ENCODE measurements at places on chromosomes 13 and 19.

- no peak for DNase-seq
Measured at GRCh38 chr19:9901642-9902041, 34.7 kb downstream of the OLFM2 start.

DNA sequence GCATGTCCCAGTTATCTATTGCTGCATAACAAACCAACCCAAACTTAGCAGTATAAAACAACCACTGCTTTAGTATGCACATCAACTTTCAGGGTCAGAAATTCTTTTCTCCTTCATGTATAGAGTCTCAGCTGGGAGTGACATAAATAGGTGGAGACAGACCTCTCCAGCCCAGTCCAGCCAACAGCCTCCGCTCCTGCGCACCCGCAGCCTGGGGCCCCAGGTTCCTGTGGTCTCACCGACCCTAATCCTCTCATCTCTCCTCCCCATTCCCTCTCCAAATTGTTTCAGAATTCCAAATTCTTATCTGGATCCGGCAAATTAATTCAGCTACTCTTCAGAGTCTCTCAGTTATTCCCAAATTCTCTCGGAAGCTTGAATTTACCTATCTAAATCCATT lies 522 bp upstream of the ATP12A start:
- no peak for DNase-seq

GRCh38 chr19:31118287-31118955 lies 230.8 kb downstream of the TSHZ3 start:
- DNase-seq = no peak

DNA sequence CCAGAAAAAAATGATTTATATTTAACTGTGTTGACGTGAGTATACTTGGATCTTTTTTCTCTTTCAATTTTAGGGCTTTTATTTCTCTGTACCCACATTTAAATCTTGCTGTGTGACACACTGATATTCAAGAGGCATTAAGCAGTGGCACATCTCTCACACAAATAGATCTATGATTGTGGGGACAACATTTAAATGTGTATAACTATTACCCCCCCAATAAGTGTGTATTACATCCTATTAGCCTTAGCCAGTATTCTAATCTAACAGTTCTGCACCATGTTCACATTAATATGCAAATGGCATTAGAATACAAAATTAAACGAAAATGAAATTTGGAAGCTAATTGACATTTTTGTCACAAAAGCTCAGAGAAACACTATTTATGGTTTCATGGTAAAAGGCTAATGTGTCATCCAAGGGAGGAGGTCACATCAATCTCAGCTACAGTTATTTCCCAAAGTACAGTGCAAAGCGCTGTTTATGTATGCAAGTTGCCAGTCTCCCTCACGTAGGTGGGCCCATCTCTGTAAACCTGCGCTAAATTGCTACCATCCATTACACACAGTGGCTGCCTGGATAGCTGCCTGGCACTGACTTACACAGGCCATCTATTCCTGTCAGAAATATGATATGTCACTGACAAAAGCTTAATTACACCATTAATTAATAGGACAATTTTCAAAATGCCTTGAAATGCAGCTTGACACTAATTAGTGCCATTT lies 984.7 kb upstream of the PCDH9 start:
- no peak for DNase-seq

- no peak for DNase-seq
Measured at GRCh38 chr13:31043957-31044356, 111.5 kb downstream of the TEX26 start.

- DNase-seq = no peak
Measured at GRCh38 chr19:6086068-6086788, 24.1 kb downstream of the RFX2 start.

- DNase-seq = no peak
Measured at GRCh38 chr19:39738814-39739213, 985 bp upstream of the CLC start.

DNA sequence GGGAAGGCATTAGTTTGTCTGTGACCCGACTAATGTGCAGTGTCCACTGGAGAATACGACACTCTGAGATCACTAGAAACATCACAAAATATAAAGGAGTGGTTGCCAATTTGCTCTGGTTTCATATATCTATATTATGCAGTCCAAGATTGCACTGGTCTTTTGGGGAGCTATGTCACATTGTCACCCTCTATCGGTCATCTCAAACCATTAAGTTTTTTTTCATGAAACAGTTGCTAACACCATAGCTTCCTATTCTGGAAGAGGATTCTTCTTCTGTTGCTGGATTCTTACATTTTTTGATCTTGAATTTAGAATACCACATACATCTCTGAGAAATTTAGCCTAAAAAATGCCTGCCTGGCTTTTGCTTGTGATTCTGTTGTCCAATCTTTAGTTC lies 168.6 kb downstream of the LACC1 start:
- DNase-seq = no peak

DNA sequence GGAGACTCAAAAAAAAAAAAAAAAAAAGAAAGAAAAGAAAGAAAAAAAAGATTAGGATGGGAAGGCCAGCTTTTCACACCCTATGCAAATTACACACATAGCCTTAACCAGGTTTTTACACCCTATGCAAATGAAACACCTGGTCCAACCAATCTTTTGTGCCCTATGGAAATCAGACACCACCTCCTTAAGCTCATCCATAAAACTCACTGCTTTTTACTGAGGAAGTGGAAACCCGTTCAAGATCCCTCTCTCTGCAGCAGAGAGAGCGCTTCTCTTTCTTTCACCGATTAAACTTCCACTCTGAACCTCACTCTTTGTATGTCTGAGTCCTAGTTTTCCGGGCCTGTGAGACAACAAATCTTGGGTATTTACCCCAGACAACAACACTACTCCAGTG lies 25.3 kb upstream of the HOMER3 start:
- no peak for DNase-seq

DNA sequence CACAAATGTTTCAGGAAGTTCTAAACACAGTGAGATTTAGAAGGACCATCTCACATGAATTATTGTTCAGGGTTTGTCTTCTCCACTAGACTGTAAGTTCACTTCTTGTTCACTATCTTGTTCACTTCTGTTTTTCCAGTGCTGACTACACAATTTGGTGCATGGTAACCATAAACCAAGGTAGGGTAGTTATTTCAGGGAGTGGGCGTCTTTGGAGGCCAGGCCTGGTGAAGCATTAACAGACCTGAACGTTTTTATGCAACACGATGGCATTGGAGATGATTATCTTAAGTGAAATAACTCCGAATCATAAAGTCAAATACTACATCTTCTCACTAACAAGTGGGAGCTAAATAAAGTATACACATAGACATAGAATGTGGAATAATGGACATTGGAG lies 14.4 kb upstream of the OXGR1 start:
- no peak for DNase-seq

DNA sequence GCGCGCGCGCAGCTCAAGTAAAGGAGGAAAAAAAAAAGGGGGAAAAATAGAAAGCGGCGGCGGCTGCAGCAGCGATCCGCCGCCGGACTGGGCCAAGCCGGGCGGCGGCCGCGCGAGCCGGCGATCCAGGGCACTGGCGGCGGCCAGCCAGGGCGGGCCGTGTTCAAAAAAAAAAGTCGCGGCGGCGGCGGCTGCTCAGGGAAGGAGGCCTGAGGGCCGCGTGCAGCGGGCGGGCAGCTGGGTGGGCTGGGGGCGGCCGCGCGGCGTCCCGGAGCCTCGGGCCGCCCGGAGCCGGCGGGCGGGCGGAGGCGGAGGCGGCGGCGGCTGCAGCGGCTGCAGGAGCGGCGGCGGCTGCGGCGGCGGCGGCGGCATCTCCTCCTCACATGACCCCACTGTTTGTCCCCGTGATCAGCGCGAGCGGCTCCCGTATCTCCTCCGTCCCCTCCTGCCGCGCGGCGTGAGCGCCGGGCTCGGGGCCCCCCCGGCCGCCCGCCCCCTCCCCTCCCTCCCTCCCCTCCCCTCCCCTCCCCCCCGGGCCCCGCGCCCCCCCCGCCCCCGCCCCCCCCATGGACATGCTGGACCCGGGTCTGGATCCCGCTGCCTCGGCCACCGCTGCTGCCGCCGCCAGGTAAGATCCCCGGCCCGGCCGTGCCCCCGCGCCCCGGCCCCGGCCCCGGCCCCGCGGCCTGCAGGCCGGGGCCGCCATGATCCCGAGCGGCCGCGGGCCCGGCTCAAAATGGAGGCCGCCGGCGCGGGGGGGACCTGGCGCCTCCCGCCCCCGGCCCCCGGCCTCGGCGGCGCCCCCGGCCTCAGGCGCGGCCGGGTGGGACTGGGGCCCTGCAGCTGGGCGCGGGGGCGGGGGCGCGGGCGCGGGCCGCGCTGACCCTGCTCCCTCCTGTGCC lies at the start of gene USF2:
TSS of gene USF2 (plus strand) at position 427 of the 902 bp plus-strand sequence. CDS start at position 567, 140 bp downstream.
- DNase-seq = peak; percentile 79

- peak; percentile 38 for DNase-seq
Measured at GRCh38 chr19:36771261-36772231, 1.1 kb downstream of the ZNF850 start.

- DNase-seq = peak; percentile 88
Measured at GRCh38 chr19:1767464-1767933, 14.2 kb downstream of the ONECUT3 start.

GRCh38 chr19:46828484-46828883 lies 22.2 kb downstream of the AP2S1 start:
- no peak for DNase-seq

DNA sequence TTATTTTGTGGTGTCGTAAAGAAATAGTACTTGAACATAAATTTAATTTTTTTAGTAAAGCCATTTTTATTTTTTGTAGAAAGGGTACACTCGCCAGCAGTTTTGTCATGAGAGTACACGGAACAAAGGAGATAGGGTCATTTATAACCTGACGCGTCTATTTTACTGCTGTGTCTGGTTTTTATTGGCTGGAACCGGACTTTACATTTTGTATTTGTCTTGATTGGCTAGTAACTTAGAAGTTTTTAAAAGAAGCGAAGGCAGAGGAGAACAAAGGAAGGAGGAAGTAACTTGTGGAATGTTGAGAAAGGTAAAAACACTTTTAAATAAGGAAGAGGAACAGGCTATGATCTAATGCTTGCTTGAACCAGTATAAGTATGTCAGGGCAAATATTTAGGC lies 43.5 kb downstream of the TRPM4 start:
- no peak for DNase-seq

DNA sequence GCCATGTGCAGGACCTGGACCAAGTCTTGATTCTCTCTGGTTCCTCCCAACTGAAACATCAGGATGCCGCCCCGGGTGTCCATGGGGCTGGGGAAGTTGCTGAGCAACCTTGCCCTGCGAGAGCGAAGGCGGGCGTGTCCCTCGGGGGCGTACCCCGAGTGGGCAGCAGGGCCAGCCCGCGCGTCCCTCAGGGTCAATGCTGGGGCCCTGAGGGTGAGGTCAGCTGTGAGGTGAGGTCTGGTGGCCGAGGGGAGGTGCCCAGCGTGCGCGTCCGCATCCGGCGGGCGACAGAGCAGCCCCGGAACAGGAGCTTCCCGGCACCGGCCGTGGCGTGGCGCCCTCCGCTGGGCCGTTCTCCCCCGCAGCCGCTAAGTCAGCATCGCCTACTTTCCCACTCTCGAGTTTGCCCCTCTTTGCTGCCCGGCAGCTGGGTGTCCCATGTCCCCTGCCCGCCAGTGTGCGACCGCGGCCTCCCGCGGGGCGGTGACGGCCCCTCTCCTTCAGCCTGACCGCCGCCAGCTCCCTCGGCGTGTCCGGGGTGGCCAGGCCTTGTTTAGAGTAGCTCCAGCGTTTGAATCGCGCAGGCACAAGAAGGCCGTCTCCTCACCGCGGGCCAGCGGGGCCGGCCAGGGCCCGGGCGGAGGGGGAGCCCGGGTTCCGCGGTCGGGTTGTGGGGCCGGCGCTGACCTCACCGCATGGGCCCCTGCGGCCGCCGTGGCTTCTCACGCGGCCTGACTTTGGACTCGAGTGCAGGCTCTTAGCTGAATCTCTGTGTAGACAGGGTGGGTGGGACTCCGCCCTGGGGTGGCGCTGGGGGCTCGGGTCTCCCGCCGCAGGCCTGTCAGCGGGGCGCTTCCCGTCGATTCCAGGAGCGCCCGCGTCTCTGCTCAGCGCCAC lies 33.0 kb downstream of the GJA3 start:
- peak; percentile 62 for DNase-seq

DNA sequence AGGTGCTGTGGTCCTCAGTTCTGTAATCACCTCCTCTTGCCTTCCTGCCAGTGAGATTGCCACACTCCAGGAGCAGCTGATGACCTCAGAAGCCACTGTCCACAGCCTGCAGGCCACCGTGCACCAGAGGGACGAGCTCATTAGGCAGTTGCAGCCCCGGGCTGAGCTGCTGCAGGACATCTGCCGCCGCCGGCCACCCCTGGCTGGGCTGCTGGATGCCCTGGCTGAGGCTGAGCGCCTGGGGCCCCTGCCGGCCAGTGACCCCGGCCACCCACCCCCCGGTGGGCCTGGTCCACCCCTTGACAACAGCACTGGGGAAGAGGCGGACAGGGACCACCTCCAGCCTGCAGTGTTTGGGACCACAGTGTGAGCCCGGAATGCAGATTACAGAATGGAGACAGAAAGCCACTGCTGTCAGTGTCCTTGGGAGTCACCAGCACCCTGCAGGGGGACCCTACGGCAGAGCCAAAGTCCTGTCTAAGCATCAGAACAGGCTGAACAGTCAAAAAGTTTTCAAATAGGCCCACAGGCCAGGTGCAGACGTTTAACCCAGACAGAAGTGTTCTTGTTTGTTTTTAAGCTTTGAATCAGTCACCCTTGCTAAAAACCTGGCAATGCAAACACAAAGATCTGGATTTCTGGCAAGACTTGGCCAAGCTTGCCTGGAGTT lies 4.2 kb downstream of the VMAC start:
- no peak for DNase-seq

- DNase-seq = no peak
Measured at GRCh38 chr19:15722956-15723355, 4.9 kb upstream of the OR10H2 start.

DNA sequence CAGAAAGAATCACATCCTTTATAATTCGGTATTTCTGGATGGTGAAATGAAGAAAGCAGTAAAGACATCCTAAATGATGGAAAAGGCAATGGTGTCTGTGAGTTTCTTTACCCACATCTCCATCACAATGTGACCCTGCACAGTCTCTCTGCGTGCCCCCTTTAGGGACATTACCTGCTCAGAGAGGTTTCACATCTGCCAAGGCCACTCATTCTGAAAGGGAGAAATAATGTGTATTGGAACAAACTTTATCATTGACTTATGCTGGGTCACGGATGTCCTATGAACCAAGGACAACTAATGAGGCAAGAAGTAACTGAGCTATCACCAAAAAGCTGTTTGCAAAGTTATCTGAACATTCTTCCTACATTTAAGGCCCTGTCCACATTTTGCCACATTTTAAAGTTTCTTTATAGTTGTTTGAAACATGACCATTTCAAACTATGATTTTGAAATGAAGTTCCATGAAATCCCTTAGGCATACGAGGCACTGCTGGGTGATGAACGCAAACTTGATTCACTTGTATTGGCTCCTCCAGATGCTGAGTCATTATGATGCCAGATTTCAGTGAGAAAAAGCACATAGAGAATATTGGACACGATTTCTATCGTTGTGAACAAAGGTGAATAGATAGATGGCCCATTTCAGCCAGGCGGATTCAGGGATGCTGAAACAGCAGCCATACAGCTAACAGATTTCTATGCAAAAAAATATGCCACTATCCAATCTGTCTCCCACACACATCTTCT lies 63.5 kb upstream of the HMGB1 start:
- DNase-seq = no peak

Data from frontal cortex (tissue), 4 donors.